A549 treated with GW870086 at 1 μM for 4 hours (cell line): ENCODE measurements at places on chromosomes 6 and 20. TPM values are rescaled to one million over a fixed set of nuclear protein-coding genes. Genes with fewer than 3 reads are reported as not detected.

Gene TFAP2D
- not detected in 5 replicates for total RNA-seq

Gene CCDC170
- 0.07 to 0.17 TPM (median 0.13 TPM) in 4 of 5 replicates, not detected in the other for total RNA-seq

Gene EYA4
- total RNA-seq, result 7.8 to 11.4 TPM (median 10.0 TPM) in 5 replicates

Gene BPIFB4
- total RNA-seq, result not detected in 5 replicates

Gene EFCAB8
- not detected in 5 replicates for total RNA-seq
